ENCODE measurements at places on chromosomes 7 and 10.

- DNase-seq, result no peak
Observed at GRCh38 chr10:128130051-128130450, 3.8 kb upstream of the MKI67 start.

GRCh38 chr7:99190359-99191009 lies 17.4 kb downstream of the KPNA7 start:
- no peak for DNase-seq

DNA sequence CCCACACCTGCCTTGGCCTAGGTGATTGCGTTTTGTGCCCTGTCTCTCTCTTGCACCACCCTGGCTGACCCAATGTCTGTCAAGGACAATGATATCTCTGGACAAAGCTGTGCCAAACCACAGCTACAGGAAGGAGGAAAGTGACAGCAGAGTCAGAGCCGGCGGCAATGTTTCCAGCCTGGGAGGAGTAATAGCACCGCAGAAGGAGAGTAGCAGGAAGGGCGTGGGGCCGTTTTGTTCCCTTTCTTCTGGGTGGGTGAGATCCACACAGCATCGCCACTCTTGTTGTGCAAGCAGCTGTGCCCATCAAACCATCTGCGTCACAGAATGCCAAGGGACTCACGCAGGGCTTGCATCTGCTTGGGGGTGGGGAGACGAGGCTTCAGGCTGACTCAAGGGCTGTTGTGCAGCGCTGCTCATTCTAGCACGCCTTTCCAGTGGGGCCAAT lies 341.6 kb upstream of the AUTS2 start:
- no peak for DNase-seq

DNA sequence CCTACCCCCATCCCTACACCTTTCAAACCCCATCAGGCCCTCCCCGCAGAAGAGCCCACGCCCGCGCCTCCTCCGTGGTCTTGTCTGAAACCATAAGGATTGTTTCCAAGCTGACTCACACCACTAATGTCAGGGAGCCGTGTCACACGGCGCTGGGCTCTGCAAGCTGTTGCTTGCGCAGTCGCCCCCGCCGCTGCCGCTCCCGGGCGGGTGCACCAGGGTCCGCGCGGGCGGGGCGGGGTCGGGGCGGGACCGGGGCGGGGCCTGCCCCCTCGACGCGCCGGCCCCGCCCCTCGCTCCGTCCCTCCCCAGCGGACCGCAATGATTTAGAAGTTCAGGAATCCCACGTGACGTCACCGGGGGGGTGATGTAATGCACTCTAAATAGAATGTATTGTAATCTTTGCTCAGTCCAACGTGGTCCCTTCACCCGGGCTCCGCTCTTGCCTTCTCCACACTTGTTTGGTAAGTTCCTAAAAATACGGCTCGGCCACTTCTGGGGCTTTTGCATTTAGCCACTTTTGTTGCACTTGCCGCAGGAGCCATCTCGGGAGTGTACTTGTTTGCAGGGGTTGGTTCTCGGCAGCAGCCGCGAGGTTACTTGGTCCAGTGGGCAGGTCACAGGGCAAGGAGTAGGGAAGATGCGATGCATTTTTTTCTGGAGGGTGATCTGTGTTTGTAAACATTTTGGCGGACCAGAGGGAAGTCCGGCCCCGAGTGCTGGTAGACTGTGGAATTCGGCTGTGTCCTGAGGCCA lies 3.2 kb upstream of the CREB5 start:
- peak; percentile 61 for DNase-seq

- DNase-seq, result no peak
Observed at GRCh38 chr7:98211676-98212531, 665 bp downstream of the BHLHA15 start.

GRCh38 chr10:6487920-6488319 lies 92.2 kb downstream of the PRKCQ start:
- DNase-seq, result no peak

GRCh38 chr10:62457196-62457595 lies 83.0 kb downstream of the ZNF365 start:
- DNase-seq, result no peak

GRCh38 chr10:4576206-4576605 lies 249.8 kb upstream of the AKR1E2 start:
- no peak for DNase-seq

- no peak for DNase-seq
Observed at GRCh38 chr10:35511647-35512046, 93.5 kb upstream of the GJD4 start.

DNA sequence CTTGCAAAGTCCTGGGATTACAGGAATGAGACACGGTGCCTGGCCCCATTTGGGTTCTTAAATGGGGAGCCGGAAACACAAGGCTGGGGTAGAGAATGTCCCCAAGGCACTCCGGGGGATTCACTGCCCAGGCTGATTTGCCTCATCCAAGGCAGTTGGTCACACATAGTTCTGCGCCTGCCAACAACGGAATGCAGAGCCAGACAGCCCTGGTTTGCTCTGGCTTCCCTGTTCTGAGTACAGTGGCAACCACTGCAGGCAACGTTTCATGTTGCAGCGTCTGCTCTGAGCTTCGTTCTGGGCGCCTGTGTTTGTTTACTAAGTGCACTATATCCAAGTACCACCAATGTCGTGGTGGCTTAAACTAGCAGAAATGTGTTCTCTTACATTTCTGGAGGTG lies 61.7 kb upstream of the C1QL3 start:
- DNase-seq, result no peak

DNA sequence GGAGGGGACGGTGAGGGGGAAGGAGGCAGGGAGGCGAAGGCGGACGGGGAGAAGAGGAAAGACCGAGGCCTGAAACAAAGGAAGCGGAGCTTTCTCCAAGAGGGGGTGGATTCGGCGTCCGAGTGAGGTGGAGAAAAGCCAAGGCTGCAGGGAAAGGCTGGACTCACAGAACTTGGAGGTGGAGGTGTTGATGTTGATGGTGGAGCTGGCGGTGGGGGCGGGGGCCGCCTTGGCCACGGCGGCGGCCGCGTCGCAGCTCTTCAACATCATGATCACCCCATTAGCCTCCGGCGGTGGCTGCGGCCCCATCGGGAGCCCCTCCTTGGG lies 578 bp downstream of the CACUL1 start:
- peak; percentile 39 for DNase-seq

DNA sequence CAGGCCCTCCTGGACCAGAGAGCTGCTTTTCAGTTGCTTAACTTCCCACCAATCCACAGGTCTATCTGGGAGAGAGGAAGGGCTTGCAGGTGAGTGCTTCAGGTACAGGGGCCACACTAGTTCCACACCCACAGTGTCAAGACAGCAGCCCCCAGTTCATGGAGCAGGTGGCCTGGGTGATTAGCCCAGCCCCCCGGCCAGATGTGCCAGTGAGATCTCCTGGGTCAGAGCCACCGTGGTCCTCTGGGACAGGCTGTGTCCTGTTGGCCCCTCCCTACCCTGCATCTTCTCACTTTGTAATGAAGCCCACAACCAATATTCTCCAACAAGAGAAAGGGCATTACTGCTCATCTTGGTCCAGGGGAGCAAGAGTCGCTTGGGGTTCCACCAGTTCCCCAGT lies 30.6 kb downstream of the DRGX start:
- DNase-seq, result no peak

- no peak for DNase-seq
Observed at GRCh38 chr10:74518061-74518460, 308.3 kb upstream of the KAT6B start.

GRCh38 chr7:151275813-151276577 lies 27.5 kb upstream of the SMARCD3 start:
- DNase-seq, result peak; percentile 29

GRCh38 chr7:28546067-28546466 lies 133.7 kb downstream of the CREB5 start:
- no peak for DNase-seq

DNA sequence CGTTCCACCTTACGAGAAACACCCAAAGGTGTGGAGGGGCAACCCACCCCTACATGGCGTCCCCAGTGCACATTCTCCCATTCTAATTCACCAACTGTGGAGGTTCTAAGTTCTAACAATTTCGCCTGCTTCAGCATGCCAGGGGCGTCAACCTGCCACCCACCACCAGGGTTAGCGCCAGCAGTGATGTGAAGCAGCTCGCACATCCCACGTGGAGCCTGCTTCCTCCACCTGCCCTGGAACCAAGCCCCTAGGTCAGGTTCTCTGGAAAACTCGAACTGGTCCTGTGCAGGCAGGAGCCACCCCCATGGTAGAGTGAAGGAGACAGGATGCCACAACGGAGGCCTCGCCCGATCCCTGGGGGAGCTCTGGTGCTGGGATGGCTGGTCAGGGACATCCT lies 33.3 kb upstream of the FXYD4 start:
- DNase-seq, result no peak

GRCh38 chr10:78194050-78194449 lies 160.4 kb downstream of the RPS24 start:
- DNase-seq, result no peak

DNA sequence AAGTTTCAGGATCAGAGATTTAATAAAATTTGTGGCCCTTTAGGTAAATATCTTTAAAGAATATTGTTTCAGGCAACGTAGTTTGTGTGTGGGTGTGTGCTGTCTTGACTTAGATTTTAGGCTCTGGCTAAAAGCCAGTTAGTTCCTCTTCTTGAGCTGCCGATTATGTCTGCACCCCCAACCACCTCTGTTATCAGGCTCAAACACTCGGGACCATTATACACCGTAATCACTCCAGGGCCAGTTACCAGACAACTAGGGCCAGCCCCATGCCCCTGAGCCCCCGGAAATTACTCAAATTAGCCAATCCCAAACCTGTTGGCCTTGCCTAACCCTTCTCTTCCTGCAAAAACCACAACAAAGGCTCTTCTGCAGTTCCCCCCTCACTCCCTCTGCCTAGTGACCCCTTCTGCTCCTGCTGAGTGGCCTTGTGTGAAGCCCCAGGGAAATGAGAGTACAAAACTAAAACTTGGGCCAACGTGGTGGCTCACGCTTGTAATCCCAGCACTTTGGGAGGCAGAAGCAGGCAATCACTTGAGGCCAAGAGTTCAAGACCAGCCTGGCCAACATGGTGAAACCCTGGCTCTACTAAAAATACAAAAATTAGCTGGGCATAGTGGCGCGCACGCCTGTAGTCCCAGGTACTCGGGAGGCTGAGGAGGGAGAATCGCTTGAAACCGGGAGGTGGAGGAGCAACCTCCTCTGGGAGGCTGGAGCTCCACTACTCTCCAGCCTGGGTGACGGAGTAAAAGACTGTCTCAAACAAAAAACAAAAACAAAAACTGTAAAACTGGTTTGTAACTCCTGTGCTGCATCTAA lies 9.2 kb upstream of the HNRNPF start:
- DNase-seq, result peak; percentile 46

DNA sequence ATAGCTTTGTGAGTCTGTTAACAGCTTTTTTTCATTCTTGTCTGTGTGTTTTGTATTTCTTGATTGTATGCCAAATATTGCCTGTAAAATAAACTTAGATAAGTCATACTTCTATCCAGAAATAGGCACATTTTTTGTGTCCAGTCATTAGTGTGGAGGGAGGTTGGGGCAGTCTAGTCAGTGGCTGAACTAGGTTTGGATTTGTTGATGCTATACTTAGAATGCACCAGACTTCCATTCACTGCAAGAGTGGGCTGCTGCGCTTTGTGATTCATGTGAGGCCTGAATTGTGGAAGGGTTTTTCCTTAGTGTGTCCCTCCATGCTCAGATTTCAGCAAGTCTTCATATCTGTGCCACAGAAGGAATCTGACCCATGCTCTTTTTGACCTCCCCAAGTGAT lies 50.0 kb downstream of the TRUB1 start:
- no peak for DNase-seq

DNA sequence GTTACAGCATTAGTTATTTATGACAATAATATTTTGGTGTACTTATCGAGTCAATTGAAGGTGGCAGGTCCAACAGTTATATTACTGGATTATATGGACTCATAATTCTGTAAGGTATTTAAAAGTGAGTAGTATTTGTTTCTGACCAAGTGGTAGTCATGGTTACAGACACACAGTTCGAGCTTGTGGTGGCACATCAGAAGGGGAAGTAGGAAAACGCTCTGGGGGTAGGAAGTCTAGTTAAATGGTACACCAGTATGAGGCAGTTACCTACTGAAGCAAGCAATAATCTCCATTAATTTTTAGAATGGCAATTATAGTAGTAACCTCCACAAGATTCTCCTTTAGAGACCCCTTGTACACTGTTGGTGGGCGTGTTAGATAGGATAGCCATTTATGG lies 541.2 kb downstream of the ETV1 start:
- no peak for DNase-seq

GRCh38 chr7:70208236-70209063 lies 610.2 kb downstream of the AUTS2 start:
- peak; percentile 8 for DNase-seq

- DNase-seq, result no peak
Observed at GRCh38 chr10:1213252-1214070, 157.3 kb downstream of the WDR37 start.

- DNase-seq, result no peak
Observed at GRCh38 chr10:114408112-114408967, 4.0 kb upstream of the AFAP1L2 start.

DNA sequence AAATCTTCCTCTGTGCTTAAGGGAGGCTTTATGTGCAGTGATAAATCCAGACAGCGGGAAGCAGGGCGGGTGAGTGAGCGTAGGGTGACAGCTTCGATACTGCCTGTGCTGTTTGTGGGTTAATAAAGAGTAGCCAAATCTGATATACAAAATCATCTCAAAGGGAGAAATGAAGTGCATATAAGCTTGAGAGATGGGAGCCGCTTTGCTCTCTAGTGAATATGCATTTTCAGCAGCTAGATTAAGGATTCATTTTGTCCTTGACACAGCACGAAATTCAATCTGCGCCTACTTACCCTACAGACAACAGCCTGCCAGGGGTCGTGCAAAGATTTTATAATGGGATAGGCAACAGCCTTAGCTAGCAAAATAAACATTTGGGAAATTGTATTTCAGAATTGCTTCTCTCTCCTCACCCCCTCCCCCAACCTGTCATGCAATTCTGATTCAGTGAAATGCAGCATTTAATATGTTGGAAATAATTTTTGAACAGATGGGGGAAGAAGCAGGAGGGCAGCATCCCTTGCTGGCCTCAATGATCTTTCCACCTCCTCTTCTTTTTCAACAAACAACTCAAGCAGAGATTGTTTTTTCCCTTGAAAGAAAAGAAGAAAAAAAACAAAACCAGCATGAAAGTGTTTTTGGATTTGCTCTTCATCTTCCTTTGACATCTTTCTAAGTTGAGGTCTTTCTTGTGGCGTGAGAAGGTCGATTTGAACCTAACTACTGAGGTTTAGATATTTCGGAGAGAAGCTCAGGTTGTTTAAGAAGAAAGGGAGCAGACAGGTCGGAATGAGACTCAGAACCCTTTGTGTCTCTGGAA lies 117.9 kb downstream of the AOAH start:
- DNase-seq, result no peak

GRCh38 chr10:113995201-113995600 lies 48.5 kb upstream of the ADRB1 start:
- DNase-seq, result no peak

GRCh38 chr10:66214721-66215404 lies 711.0 kb upstream of the LRRTM3 start:
- DNase-seq, result no peak

- DNase-seq, result peak; percentile 44
Observed at GRCh38 chr10:80168679-80169380, 36.3 kb downstream of the PLAC9 start.

All from CD4-positive, alpha-beta T cell treated with Interleukin-17A for 4 hours (primary cell).